ENCODE measurements at places on chromosomes 16 and 17. TPM values are rescaled to one million over a fixed set of nuclear protein-coding genes. Genes with fewer than 3 reads are reported as not detected.
A peak's percentile ranks its signal among the peaks of the same experiment; 100 is the strongest.

DNA sequence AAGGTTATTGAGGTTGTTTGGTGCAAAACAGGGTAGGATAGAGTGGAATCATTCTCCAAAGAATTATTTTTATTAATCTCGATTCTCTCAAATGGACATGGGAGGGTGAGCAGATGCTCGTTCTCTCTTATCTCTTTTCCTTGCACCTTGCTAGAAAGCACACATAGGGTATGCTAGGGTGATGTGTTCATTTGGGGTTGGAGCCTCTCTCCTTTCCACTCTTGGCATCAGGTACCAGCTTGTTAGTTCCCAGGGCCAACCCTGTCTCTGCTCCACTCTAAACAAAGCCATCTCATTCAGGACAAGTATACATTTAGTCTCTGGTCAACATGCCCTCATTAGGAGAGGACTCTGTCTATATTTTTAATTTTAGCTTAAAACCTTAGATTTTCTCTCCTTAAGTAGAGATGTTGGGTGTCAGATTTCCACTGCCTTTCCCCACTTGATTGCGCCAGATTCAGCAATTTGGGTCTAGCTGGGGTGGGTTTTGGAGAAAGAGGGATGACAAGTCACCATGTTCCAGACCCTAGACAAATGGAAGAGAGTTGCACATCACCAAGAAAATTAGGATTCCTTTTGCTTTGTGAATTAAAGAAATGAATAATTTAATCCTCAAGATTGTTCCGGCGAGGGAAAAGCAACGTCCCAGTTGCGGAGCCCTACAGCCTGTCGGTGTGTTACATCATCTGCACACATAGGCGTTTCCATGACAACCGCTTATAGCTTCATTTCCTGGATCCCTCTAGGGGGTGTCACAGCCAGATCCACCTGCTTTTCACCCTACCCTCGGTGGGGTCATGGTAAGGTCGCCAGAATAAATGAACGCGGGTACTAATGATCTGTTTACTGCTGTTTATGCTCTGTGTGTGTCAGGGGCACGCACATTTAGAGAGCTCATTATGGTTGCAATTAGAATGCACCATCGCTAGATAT is 41.6 kb downstream of the SNX11 start:
- DNase-seq, result no peak

GRCh38 chr16:56436258-56436657 is 10.9 kb upstream of the AMFR start:
- no peak for DNase-seq

GRCh38 chr17:28792877-28793661 is 49.3 kb downstream of the TRAF4 start:
- no peak for DNase-seq

DNA sequence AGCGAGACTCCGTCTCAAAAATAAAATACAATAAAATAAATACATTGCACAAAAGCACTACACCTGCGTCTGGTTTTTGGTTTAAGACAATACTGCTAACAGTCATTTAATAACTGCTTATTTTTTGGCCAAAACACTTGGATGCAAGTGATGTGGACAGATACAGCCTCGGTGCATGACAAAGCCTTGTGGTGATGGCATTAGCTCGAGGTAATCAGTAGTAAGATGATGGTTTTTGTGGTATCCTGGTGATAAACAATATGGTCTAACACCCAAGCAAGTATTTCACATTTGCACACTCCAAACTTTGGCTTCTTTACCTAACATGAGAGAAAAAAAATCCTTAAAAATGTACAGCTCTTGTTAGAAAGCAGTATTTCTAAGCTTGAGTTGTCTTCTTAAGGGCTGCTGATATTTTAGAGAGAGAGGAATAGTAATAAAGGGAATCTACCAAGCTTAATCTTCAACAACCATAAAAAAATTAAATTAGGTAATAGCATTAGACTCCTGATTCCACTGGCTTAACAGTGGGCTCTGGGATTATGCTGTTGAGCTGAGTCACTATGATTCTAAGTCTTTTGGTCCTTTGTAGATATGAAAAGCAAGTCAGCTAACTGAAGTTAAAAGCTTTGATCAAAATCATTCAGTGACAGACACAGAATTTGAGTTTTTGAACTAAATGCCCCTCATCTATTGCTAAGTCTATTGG is 111.1 kb downstream of the VPS53 start:
- no peak for DNase-seq

DNA sequence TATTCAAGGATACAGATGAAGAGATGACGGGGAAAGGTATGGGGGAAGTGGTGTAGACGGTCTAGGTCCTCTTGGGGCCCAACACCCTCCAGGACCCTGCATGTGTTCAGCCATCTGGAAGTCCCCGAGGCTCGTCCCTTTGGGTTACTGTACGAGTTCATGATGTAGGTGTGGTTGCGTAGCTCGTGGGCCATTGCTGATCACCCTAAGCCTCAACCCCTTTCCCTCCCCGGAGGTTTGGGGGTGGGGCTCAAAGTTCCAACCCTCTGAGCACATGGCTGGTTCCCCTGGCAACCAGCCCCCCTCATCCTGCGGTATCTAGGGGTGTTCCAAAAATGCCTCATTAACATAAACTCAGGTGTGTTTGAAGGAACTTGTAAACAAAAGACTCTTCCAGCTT is 98.8 kb upstream of the METRNL start:
- DNase-seq, result no peak

DNA sequence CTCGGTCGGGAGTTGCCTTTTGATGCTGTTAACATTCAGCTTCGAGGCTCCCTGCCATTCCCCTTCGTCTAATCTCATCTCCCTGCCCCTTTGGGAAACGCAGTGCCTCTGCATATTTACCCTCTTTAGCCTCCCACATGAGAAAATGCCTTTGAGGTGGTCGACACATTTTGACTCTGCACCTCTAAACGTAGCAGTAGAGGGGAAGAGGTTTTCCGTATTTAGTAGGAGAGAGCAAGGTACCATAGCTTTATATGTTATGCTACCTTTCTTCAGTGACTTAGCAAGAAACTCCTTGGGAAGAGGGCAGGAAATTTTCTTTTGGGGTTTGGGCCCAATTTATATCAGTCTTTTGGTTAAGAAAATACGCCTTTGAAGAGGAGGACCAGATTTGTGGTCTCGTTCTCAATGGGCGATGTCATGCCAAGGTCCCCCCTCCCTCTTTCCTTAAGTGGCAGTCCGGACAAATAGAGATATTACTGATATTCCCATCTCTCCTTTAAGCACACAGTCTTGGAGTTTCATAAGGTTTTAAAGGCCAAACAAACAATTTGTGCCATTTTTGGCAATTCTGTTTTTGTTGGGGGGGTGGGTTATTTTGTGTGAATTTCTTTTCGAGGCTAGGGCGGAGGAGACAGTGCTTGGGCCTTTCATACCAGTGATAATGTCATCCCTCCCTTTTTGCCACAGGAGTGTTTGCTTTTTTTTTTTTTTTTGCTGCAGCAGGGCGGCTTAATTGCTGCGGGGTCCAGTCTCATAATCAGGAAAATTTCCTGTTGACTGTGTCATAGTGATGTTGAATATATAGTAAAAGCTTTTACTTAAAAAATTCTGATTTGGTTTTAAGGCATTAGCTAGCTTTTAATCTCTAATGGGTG is 1.5 kb downstream of the PAFAH1B1 start:
- DNase-seq, result no peak

GRCh38 chr16:49181791-49182518 is 99.7 kb downstream of the CBLN1 start:
- peak; percentile 52 for DNase-seq

DNA sequence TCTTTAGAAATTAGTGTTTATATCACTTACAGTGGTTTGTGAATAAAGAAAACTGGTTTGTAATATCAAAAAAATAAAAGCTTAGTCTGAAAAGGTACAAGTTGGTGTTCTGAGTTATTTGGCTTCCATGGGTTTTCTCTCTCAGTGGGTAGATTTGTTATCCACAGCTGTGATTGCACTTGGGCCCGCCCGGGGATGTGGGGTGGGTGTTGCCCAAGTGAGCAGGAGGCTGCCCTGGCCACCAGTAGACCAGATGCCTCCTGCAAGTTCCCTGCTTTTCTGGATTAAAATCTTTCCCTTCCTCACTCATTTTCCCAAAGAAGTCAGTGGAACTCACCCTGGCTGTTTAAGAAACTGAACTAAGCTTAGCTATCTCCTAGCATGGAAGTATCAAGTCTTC is 380.6 kb downstream of the RBFOX1 start:
- DNase-seq, result no peak

- DNase-seq, result no peak
Observed at GRCh38 chr17:28189667-28190066, 129.3 kb upstream of the TMEM97 start.

DNA sequence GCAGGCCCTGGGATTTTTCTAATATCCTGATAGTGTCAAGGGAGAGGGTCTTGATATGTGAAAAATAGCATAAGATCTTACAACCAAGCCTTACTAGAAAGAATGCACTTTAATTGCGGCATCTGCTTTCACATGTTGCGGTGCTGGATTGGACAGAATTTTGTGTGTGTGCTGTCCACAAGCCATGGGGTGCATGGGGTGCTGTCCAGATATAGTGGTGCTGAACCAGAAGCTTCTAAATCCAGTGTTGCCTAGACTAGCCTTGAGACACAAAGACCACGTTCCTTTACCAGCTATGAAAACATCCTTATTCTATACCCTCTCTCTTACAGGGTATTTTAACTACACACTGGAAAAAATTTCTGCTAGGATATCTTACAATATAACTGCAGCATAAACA is 244.0 kb downstream of the TMEM114 start:
- DNase-seq, result no peak

GRCh38 chr16:56202036-56202435 is 10.7 kb downstream of the GNAO1 start:
- no peak for DNase-seq

DNA sequence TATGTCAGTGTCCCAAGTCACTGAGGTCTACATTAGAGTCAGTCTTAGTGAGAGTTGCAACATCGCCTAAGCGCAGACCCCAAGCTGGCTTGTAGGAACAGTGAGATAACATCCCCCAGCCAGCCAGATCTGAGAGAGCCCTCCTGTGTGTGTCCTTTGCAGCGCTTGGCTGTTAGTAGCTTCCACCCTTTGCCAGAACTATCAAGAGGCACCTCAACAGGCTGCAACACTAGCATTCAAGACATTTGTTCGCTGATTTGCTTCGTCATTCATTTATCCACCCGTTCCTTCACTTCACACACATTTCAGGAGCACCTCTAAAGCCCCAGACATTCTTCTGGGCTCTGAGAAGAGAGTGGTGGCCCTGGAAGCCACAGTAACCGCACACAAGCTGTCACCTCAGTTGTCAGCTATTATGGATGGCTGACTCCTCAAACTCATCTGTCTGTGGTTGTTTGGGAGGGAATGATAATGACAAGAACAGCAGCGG is 289.6 kb downstream of the WWOX start:
- no peak for DNase-seq

GRCh38 chr16:18039931-18040330 is 296.6 kb downstream of the NPIPA8 start:
- no peak for DNase-seq

The LYRM9 gene
- total RNA-seq, result 4.7 TPM

The KIF2B gene
- not detected for total RNA-seq

The KRTAP1-5 gene
- total RNA-seq, result not detected

The CLDN7 gene
- total RNA-seq, result 934 TPM

The NOL3 gene
- total RNA-seq, result 32.0 TPM

The TBC1D3I gene
- 0.55 TPM for total RNA-seq

The SMIM22 gene
- total RNA-seq, result 208 TPM

Data from mucosa of descending colon (tissue), 3 donors.